ENCODE measurements at places on chromosomes 16 and 17.

GRCh38 chr16:65808790-65809189 lies 557.7 kb upstream of the CDH5 start:
- no peak for DNase-seq

GRCh38 chr16:56632156-56632847 lies at the start of gene MT1M:
MT1M (plus strand) TSS chr16:56632659; CDS start chr16:56632732, 73 bp downstream.
- DNase-seq = no peak

DNA sequence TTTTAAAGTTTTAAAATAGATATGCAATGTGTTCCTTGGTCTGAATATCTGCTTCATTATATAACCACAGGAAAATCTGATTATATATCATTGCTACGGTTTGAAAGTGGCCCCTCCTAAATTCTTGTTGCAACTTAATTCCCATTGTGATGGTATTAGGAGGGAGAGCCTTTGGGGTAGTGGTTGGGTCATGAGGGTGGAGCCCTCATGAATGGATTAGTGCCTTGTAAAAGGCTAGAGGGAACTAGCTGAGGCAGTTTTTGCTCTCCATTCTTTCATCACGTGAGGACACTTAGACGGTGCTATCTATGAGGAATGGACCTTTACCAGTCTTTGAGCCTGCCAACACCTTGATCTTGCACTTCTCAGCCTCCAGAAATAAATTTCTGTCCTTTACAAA lies 7.6 kb downstream of the ABCA6 start:
- DNase-seq = no peak

DNA sequence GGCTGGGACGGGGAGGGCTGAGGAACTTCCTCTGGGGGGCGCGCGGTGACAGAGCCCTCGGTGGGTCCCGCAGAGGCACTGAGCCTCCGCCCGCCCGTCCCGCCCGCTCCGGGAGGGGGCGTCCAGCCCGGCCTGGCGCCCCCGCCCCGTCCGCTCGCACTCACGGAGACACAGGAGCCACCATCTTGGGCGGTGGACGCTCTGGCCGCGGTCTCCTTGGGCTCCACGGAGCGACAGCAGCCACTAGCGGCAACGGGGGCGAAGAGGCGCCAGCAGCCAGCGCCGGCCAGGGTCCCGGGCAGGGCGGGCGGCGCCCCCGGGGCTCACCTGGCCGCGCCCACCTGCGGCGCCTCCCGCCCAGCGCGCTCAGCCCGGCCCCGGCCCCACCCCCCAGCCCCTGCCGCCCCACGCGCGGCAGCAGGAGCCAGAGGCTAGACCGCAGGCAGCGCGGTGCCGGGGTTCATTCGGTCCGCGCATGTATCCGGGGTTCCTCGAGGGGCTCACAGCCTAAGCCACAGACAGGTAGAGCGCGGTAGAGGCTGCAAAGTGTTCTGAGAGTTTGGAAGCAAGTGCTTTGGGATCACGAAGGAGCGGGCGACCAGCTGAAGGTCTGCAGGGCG lies at the start of gene C17orf113:
TSS of gene C17orf113 (minus strand) at position 209 of the 620 bp plus-strand sequence. CDS start 7,225 bp downstream, outside the sequence.
- peak; percentile 61 for DNase-seq

DNA sequence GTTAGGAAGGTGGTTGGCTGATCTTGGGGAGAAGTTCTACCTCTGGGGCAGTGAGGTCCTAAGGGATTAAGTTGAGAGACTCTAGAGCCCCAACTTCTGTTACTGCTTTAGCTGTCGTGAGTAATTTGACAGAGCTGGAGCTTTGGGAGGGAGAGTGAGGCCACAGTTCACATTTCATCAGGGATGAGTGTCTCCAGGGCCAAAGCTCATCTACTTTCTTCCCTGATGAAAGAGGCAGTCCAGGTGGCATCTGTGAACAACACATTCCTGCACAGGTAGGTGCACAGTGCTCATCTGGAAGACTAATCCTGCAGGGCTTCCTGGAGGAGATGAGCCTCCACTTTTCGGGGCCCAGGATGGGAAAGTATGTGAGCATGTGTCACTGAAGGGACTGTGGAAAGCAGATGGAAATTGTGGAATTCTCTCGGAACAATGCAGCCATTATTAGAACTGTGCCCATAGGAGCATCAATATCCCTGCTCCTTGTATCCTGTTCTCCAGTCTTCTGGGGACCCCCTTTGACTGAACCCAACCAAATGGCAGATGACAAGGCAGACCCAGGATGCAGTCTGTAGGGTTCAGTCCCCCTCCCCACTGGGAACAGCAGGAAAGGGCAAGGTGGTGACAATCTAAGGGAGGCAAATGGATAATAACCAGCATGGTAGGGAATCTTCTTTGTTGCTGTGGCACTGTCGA lies 9.0 kb downstream of the DYNLL2 start:
- DNase-seq = no peak

DNA sequence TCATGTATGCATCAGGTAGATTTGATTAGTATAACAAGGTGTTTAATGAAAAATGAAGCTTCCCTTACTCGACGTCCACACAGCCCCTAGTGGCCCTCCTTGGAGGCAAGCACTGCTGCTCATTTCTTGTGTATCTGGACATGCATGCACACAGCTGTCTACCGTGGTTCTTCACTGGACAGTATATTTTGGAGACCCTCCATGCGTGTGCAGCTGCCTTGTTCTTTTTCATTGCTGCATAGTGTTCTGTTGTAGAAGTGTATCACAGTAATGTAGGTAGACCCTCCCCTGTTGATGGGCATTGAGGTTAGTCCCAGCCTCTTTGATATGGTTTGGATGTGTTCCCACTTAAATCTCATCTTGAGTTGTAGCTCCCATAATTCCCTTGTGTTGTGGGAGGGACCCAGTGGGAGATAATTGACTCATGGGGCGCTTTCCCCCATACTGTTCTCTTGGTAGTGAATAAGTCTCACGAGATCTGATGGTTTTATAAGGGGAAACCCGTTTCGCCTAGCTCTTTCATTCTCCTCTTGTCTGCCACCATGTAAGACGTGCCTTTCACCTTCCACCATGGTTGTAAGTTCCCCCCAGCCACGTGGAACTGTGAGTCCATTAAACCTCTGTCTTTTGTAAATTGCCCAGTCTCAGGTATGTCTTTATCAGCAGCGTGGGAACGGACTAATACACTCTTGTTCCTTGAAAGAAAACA lies 6.3 kb downstream of the CMIP start:
- DNase-seq = no peak

- DNase-seq = no peak
Observed at GRCh38 chr16:29684679-29685078, 5.7 kb downstream of the QPRT start.
